ENCODE measurements at places on chromosomes 4 and X. TPM values are rescaled to one million over a fixed set of nuclear protein-coding genes. Genes with fewer than 3 reads are reported as not detected.

GRCh38 chr4:123007679-123008078 is 85.3 kb upstream of the NUDT6 start:
- peaks cover 5% of the 10 kb centered on the region for H3K4me1 ChIP-seq
- H3K36me3 ChIP-seq: peaks cover 55% of the 10 kb centered on the region
- DNase-seq: no peak
- H3K27me3 ChIP-seq: no peaks in the 10 kb centered on the region

GRCh38 chr4:72954811-72955210 is 114.7 kb downstream of the COX18 start:
- H3K27me3 ChIP-seq: no peaks in the 10 kb centered on the region
- no peaks in the 10 kb centered on the region for H3K4me1 ChIP-seq
- H3K36me3 ChIP-seq: no peaks in the 10 kb centered on the region
- no peak overlapping the region for H3K4me3 ChIP-seq

DNA sequence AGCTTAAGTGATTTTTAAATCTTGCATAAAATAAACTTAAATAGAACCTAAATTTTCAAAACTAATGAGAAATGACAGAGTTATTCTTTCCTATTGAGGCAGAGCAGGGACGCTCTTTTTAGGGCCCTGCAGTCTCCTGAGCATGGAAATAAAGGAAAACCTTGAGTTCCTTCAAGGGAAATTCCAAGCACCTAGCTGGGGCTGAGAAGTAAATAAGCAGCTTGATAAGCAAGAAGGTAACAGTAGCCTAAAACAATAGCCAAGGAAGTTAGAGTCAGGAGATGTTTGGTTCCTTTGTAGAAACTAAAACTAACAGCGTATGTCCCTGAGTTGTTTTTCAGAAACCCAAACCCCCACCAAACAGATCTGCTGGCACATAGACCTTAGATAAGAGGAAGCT is 174.6 kb downstream of the COL25A1 start:
- no peak for DNase-seq
- H3K27me3 ChIP-seq: no peaks in the 10 kb centered on the region
- H3K4me1 ChIP-seq: peaks cover 3% of the 10 kb centered on the region

DNA sequence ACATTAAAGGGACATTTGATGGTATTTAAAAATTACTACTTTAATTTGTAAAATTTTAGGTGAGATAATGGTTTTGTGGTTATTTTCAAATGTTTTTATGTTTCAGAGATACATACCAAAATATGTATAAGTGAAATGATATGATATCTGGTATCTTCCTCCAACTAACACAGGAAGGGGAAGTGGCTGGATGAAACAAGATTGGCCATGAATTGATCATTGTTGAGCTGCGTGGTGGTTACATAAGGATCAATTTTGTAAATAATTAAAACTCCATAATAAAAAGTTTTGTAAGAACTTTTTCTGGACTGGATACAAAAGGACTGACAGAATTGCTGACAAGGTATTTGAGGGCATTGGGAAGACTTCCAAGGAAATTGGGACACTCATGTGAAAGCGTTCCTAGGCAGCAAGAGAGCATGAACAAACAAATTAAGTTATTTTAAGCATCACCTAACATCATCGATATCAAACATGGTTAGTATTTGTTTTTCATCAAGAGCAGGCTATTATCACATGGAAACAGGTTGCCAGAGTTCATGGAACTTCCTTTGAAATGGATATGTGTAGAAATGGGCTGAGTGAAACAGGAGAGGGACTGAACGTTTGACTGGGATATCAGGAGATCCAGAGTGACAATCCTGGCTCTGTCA is 4.4 kb upstream of the PGM2 start:
- no peak overlapping the region for H3K27ac ChIP-seq
- peaks cover 9% of the 10 kb centered on the region for H3K27me3 ChIP-seq
- DNase-seq: no peak
- peaks cover 5% of the 10 kb centered on the region for H3K36me3 ChIP-seq
- H3K4me1 ChIP-seq: peaks cover 14% of the 10 kb centered on the region

- DNase-seq: no peak
- H3K4me1 ChIP-seq: no peaks in the 10 kb centered on the region
- H3K4me3 ChIP-seq: no peak overlapping the region
- no peaks in the 10 kb centered on the region for H3K27me3 ChIP-seq
- H3K36me3 ChIP-seq: no peaks in the 10 kb centered on the region
Observed at GRCh38 chrX:130909469-130910136, 6.6 kb upstream of the ENOX2 start.

GRCh38 chrX:8632924-8633323 is 99.0 kb downstream of the ANOS1 start:
- no peaks in the 10 kb centered on the region for H3K27me3 ChIP-seq
- peak overlapping the region; percentile 1 for H3K27ac ChIP-seq
- no peak overlapping the region for H3K4me3 ChIP-seq
- peaks cover 32% of the 10 kb centered on the region for H3K4me1 ChIP-seq

GRCh38 chr4:185554365-185555126 is 19.2 kb upstream of the PDLIM3 start:
- H3K27ac ChIP-seq: no peak overlapping the region
- no peak for DNase-seq
- H3K4me1 ChIP-seq: no peaks in the 10 kb centered on the region
- H3K4me3 ChIP-seq: no peak overlapping the region
- H3K27me3 ChIP-seq: no peaks in the 10 kb centered on the region

DNA sequence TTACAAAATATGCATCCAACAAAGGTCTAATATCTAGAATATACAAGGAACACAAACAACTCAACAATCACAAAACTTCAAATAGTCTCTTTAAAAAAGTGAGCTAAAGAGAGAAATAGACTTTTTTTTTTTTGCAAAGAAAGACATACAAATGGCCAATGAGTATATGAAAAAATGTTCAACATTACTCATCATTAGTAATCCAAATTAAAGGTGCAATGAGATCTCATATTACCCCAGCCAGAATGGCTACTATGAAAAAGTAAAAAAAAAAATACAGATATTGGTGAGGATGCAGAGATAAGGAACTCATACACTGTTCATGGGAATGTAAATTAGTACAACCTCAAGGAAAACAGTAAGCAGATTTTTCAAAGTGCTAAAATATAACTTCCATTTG is 24.1 kb downstream of the AGTR2 start:
- H3K27me3 ChIP-seq: no peaks in the 10 kb centered on the region
- H3K36me3 ChIP-seq: no peaks in the 10 kb centered on the region
- no peak overlapping the region for H3K27ac ChIP-seq
- H3K4me1 ChIP-seq: no peaks in the 10 kb centered on the region
- no peak for DNase-seq

GRCh38 chr4:10096201-10096977 is 20.2 kb downstream of the WDR1 start:
- H3K36me3 ChIP-seq: no peaks in the 10 kb centered on the region
- peak overlapping the region; percentile 35 for H3K27ac ChIP-seq
- peaks cover 25% of the 10 kb centered on the region for H3K4me1 ChIP-seq
- H3K4me3 ChIP-seq: no peak overlapping the region
- DNase-seq: no peak

- H3K4me3 ChIP-seq: no peak overlapping the region
- H3K27ac ChIP-seq: no peak overlapping the region
Observed at GRCh38 chrX:101605146-101605545, 12.7 kb downstream of the ARMCX6 start.

DNA sequence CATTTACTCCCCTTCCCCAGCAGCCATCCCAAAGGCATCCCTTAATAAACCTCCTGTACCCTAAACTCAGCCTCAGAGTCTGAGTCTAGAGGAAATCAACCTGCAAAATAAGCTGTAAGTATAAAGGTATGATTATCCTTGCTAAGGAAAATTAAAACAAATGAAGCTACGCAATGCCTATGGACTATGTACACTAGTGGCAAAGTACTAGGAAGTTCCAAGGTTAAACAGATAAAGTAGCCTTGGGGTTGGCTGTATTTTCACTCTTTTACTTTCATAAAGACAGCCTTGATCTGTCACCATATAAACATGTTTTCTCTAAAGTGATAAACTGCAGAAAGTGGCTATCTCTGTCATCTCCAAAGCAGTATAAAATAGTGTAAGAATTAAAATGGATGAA is 35.9 kb downstream of the MAP3K15 start:
- H3K27me3 ChIP-seq: peaks cover 2% of the 10 kb centered on the region
- peaks cover 3% of the 10 kb centered on the region for H3K36me3 ChIP-seq
- H3K27ac ChIP-seq: no peak overlapping the region
- DNase-seq: no peak
- H3K4me3 ChIP-seq: no peak overlapping the region
- H3K4me1 ChIP-seq: no peaks in the 10 kb centered on the region

GRCh38 chr4:112516471-112517066 is 589 bp upstream of the NEUROG2 start:
- H3K27ac ChIP-seq: no peak overlapping the region
- peak overlapping the region; percentile 85 for H3K4me3 ChIP-seq
- no peaks in the 10 kb centered on the region for H3K36me3 ChIP-seq
- DNase-seq: peak; percentile 71
- peaks cover 60% of the 10 kb centered on the region for H3K4me1 ChIP-seq

The FATE1 gene
- not detected for total RNA-seq

The LANCL3 gene
- 0.05 TPM for total RNA-seq

The HPGDS gene
- not detected for total RNA-seq

The TLR10 gene
- total RNA-seq: not detected

The ADH4 gene
- not detected for total RNA-seq
